Heart right ventricle (tissue), 16 donors: ENCODE measurements at places on chromosomes 7 and 10. TPM values are rescaled to one million over a fixed set of nuclear protein-coding genes. Genes with fewer than 3 reads are reported as not detected.

GRCh38 chr7:5077740-5078139 is 32.1 kb downstream of the RBAK start:
- DNase-seq = no peak

Gene CCDC172
- total RNA-seq = not detected

DNA sequence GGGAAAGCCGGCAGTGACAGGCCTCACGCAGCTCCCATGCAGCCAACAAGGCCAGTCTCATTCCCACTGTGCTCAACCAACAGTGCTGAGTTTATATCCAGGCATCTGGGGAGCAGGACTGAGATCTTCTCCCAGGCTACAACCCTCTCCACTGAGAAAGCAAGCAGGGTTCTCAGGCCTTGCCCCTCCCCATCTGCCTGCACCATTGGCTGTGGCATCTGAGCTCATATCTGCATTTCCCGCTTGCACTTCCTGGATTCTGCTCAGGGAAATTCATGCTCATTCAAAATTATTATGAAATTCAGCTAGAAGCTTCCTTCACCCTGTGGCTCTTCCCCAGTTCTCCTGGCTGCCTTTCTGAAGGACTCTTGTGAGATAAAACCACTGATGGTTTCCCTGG is 1029.0 kb downstream of the GRM8 start:
- no peak for DNase-seq

DNA sequence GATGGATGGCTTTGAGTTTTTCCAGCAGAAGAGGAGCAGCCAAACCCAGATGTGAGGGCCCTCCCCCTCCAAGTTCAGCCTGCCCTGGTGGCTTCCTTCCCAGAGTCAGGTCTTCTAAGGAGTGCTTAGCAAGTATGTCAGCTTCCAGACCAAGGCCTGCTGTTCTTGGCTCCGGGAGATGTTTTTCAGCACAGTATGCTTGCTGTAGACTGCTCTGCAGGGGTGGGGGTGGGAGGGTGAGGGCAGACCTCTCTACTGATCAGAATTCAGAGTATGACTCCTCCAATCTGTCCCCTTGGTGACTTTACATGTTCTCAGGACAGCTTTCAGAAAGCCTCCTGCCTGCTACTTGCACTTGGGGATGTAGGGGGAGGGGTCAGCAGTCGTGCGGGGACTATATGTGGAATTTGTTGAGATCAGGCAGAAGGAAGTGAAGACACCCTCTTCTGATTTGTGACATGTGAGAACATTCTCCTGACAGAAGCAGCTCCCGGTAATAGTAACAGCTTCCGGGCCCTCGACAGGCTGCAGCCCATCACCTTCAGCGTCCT is 516.4 kb upstream of the ZMIZ1 start:
- DNase-seq = peak; percentile 45

Gene ACBD7
- total RNA-seq = not detected

Gene VTI1A
- 24.0 TPM for total RNA-seq

- DNase-seq = no peak
Observed at GRCh38 chr10:50593523-50594376, 30.0 kb downstream of the SGMS1 start.
